ENCODE measurements at places on chromosomes 3 and 15.

DNA sequence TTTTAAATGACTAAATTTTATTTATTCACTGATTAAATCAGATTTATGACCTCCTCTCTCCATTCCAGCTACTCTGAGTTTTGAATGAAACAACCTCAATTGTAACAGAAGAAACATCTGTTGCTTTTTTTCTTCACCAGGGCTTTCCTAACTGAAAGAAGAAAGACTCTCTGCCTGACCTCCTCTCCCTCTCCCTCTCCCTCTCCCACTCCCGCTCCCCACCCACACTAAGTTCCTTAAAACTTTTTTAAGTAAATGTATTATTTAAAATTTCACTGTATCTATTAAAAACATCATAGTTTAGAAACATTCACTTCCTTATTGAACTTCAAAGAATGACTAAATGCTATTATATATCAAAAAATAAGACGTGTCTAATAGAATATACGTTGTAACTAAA lies 122.0 kb downstream of the TFDP2 start:
- DNase-seq, result no peak

- DNase-seq, result no peak
These were observed 6.8 kb downstream of the ARL6IP5 start for GRCh38 chr3:69091389-69092029.

GRCh38 chr15:76199106-76200082 lies 111.9 kb downstream of the ETFA start:
- DNase-seq, result no peak

DNA sequence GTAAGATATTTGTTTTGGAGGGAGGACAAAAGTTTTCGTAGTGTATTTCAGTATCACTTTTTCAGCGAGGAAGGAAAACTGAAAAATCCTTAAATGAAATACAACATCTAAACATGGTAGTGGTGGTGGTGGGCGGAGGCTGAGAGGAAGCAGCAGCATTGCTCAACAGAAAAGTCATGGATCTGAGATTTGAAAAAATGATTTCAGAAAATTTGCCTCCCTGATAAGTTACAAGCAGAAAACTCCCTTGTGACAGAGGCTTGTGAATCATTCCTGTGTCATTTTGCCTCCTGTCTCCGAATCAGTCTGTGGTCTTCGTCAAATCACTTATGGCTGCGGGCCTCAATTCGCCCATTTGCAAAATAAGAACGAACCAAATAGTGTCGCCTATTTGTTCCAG lies 965 bp upstream of the CRBN start:
- no peak for DNase-seq

DNA sequence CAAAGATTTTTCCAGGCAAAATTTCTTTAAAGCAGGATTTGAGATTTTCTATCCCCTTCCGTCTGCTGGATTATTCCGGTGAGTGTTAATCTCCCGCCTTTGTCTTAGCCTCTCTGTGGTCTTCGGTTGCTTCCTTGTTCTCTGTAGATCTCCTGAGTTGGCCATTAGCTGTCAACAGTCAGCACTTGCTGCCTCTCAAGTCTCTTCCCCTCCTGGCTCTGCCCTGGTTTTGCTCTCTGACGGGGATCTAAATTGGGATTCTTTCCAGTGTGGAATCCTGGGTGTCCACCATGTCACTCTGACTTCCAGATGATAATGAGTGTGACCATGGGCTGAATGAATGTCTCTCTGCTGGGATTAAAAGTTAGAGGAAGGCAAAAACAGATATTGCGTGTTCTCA lies 121.5 kb downstream of the IGF1R start:
- no peak for DNase-seq

Measured in stimulated activated CD4-positive, alpha-beta T cell treated with anti-CD3 and anti-CD28 coated beads, Interleukin-4, amount 100 ng/mL, for 48 hours (primary cell).